Activated CD8-positive, alpha-beta T cell treated with anti-CD3 and anti-CD28 coated beads for 36 hours (primary cell): ENCODE measurements at places on chromosomes 11 and 22.

GRCh38 chr22:29456211-29456671 lies 17.9 kb downstream of the RFPL1 start:
- no peaks in the 10 kb centered on the region for H3K36me3 ChIP-seq
- no peaks in the 10 kb centered on the region for H3K4me1 ChIP-seq
- H3K27ac ChIP-seq, result no peak overlapping the region

DNA sequence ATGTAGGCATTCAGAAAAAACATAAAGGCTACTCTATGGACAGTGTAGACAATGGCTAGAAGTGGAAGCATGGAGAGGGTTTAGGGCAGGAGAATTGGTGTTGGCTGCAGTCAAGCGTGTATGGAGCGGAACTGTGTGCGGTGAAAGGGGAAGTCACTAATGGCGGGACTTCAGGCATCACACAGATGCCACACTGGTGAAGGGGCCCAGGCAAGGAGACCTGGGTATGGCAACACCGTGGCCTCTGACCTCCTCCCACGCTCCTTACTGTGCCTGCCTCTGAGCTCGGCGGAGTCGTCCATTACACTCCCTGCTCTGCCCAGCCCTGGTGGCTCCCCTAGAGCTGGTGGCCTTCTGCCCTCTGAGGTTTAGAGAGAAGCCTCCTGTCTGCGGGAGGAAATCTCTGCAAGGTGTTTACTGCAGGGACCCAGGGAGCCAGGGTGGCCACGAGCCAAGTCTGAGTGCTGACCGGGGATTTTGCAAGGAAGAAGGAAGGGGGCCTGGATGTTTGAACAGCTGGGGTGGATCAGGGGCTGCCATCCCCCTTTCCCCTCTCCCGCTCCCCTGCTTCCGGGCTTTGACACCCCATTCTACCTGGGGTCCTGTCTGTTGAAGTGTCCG lies 75.1 kb upstream of the TSPAN18 start:
- DNase-seq, result no peak
- H3K27me3 ChIP-seq, result peaks cover 22% of the 10 kb centered on the region
- no peaks in the 10 kb centered on the region for H3K36me3 ChIP-seq
- no peak overlapping the region for H3K4me3 ChIP-seq

GRCh38 chr11:93320230-93320629 lies 10.3 kb upstream of the DEUP1 start:
- H3K4me1 ChIP-seq, result no peaks in the 10 kb centered on the region
- no peak overlapping the region for H3K4me3 ChIP-seq
- no peaks in the 10 kb centered on the region for H3K36me3 ChIP-seq
- DNase-seq, result no peak
- no peak overlapping the region for H3K27ac ChIP-seq
- H3K27me3 ChIP-seq, result no peaks in the 10 kb centered on the region

DNA sequence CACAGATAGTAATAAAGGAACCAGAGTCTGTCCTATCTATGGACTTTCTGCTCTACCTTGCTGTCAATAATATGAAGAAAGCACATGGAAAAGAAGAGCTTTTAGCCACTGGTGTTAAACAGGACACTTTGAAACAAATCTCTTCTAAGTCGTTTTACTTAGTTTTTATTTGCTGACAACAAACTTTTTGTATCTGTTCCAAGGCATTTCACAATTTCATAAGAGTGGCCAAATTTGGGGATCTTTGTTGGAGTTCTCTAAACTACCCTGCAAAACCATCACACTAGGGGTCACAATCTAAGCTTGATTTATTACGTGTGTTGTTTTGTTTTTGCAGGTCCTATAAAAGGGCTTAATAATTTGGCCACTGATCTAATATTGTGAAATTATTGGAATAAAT lies 54.4 kb downstream of the BBOX1 start:
- H3K27me3 ChIP-seq, result no peaks in the 10 kb centered on the region
- no peaks in the 10 kb centered on the region for H3K4me1 ChIP-seq
- no peak overlapping the region for H3K4me3 ChIP-seq
- no peaks in the 10 kb centered on the region for H3K36me3 ChIP-seq
- DNase-seq, result no peak

DNA sequence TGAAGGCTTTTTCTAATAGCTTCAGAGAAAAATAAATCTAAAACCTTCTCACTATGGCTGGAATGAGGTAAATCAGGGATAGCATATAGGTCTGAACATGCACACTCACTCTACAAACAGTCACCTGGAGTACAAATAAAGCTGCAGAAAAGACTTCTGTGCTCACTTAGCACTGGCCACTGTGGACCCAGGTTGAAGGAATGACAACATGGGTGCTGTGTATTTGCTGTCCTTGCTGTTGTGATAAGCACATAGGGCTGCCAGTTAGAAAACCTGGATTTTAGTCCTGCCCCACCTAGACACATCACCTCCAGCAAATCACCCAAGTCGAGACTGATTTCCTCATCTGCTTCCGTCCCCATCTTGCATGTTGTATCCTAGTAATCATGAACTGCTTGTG lies 51.2 kb downstream of the FZD4 start:
- H3K27me3 ChIP-seq, result no peaks in the 10 kb centered on the region
- no peaks in the 10 kb centered on the region for H3K4me1 ChIP-seq
- H3K4me3 ChIP-seq, result no peak overlapping the region
- DNase-seq, result no peak
- no peak overlapping the region for H3K27ac ChIP-seq

GRCh38 chr11:82976786-82977185 lies 75.2 kb downstream of the DDIAS start:
- no peaks in the 10 kb centered on the region for H3K27me3 ChIP-seq
- no peak overlapping the region for H3K27ac ChIP-seq
- peaks cover 11% of the 10 kb centered on the region for H3K36me3 ChIP-seq
- H3K4me1 ChIP-seq, result peaks cover 57% of the 10 kb centered on the region
- H3K4me3 ChIP-seq, result no peak overlapping the region
